GM12878 (cell line): ENCODE measurements at places on chromosomes 1 and 21. TPM values are rescaled to one million over a fixed set of nuclear protein-coding genes. Genes with fewer than 3 reads are reported as not detected.

CR1 gene
- total RNA-seq = 7.3 and 7.8 TPM in 2 replicates

GPR3 gene
- 0.33 and 0.56 TPM in 2 replicates for total RNA-seq

VASH2 gene
- total RNA-seq = 29.2 and 29.7 TPM in 2 replicates

LORICRIN gene
- not detected in 2 replicates for total RNA-seq

SPATA46 gene
- not detected in 2 replicates for total RNA-seq

RUNX3 gene
- total RNA-seq = 148 and 151 TPM in 2 replicates

CYP4A11 gene
- 0.11 and 0.13 TPM in 2 replicates for total RNA-seq

AMY2A gene
- total RNA-seq = 0.35 TPM in 1 of 2 replicates, not detected in the other

APOBEC4 gene
- total RNA-seq = not detected in 2 replicates

OR2C3 gene
- not detected in 2 replicates for total RNA-seq

KLF17 gene
- total RNA-seq = not detected in 2 replicates

AMY2B gene
- total RNA-seq = 3.7 and 4.3 TPM in 2 replicates

CYP4A22 gene
- not detected in 2 replicates for total RNA-seq

ARHGEF16 gene
- not detected in 2 replicates for total RNA-seq

TIE1 gene
- 3.3 and 3.9 TPM in 2 replicates for total RNA-seq

KCNA2 gene
- total RNA-seq = 0.08 and 0.38 TPM in 2 replicates

OLIG2 gene
- not detected in 2 replicates for total RNA-seq

RNF11 gene
- 29.8 and 32.1 TPM in 2 replicates for total RNA-seq

C1QA gene
- 0.24 and 0.59 TPM in 2 replicates for total RNA-seq

LRRC52 gene
- not detected in 2 replicates for total RNA-seq

CD1B gene
- not detected in 2 replicates for total RNA-seq

PEAR1 gene
- total RNA-seq = not detected in 2 replicates

GABPB2 gene
- total RNA-seq = 8.8 and 9.4 TPM in 2 replicates

FCAMR gene
- not detected in 2 replicates for total RNA-seq

LCE2A gene
- total RNA-seq = not detected in 2 replicates

GBP4 gene
- total RNA-seq = 3.3 and 4.3 TPM in 2 replicates

CELA3B gene
- total RNA-seq = 4.1 and 6.4 TPM in 2 replicates

SPRR4 gene
- total RNA-seq = not detected in 2 replicates

LCA5L gene
- 0.19 TPM in 1 of 2 replicates, not detected in the other for total RNA-seq

NAV1 gene
- total RNA-seq = 1.3 and 1.5 TPM in 2 replicates

HSD3B1 gene
- not detected in 2 replicates for total RNA-seq

NPR1 gene
- total RNA-seq = 0.56 and 0.72 TPM in 2 replicates

KRTAP11-1 gene
- not detected in 2 replicates for total RNA-seq

ELF3 gene
- total RNA-seq = 1.1 and 2.4 TPM in 2 replicates

S100A7A gene
- total RNA-seq = not detected in 2 replicates

SLC37A1 gene
- 30.7 and 34.8 TPM in 2 replicates for total RNA-seq
